GM12891 (cell line): ENCODE measurements at places on chromosomes 7 and 10.

DNA sequence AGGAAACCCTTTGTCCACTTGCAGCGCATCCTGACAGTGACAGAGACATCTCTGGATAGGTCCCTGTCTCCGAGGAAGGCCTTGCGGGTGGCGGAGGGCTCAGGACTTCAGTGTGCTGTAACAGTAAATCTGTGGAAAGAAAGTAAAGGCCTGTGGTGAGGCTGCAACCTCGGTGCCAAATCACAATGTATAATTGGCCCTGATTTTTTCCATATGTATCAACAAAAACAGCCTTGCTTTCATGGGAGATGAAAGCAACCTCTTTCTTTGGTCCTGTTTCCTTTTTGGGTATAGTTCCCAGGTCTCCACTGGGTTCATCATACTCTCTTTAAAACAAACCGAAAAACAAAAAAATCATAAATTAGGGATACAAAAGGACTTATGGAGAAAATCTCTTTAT is 110.9 kb upstream of the BMPER start:
- no peak for DNase-seq

DNA sequence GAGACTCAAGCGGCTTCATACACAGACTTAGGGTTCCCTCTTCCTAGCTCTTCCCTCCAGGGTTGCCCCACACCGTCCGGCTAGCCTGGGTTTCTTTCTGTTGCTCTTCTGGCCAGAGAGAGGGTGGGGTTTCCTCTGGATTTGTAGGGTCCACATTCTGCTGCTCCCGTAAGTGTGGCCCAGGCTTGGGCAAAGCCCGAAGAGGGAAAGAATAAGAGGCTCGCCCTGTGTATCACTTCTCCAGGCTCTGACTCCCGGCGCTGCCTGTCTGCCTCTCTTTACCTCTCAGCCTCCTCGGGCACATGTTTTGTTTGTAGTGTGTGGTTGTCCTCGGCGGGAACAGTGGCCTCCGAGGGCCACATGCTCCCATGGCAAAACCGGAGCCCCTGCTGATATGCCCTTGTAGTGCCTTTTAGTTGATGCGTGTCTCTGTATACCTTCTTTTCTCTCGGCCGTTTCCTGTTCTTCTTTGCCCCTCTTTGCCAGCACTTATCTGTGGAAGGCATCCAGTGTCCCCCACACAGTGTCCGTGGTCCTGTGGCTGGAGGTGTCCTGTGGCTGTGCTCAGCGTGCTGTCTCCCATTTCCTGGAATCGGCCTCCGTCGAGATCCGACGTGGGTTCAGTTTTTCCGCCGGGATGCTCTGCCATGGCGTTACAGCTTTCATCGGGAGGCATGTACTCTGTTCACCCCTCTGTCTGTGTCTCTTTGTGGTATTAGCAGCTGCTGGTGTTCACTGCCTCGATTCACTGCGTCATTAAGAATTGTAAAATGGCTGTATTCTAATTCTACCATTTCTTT is 102.9 kb downstream of the INPP5A start:
- DNase-seq, result no peak

DNA sequence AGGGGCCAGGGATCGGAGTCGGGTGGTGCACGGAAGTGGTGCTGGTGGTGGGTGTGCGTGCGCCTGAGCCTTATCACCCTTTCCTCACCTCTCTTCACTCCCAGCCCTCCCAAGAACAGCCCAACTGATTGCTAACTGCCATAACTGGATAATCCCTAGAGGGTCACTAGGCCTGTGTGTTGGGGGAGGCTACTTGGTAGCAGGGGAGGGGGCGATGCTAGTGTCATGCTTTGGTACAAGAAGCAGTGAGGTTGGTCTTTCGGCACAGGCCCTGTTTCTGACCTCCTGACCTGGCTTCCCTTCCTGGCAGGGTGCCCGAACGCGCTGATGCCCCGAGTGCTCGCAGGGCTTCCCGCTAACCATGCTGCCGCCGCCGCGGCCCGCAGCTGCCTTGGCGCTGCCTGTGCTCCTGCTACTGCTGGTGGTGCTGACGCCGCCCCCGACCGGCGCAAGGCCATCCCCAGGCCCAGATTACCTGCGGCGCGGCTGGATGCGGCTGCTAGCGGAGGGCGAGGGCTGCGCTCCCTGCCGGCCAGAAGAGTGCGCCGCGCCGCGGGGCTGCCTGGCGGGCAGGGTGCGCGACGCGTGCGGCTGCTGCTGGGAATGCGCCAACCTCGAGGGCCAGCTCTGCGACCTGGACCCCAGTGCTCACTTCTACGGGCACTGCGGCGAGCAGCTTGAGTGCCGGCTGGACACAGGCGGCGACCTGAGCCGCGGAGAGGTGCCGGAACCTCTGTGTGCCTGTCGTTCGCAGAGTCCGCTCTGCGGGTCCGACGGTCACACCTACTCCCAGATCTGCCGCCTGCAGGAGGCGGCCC is 652 bp downstream of the KAZALD1 start:
- peak; percentile 66 for DNase-seq

GRCh38 chr7:68309271-68309670 is 1289.0 kb upstream of the AUTS2 start:
- DNase-seq, result no peak

DNA sequence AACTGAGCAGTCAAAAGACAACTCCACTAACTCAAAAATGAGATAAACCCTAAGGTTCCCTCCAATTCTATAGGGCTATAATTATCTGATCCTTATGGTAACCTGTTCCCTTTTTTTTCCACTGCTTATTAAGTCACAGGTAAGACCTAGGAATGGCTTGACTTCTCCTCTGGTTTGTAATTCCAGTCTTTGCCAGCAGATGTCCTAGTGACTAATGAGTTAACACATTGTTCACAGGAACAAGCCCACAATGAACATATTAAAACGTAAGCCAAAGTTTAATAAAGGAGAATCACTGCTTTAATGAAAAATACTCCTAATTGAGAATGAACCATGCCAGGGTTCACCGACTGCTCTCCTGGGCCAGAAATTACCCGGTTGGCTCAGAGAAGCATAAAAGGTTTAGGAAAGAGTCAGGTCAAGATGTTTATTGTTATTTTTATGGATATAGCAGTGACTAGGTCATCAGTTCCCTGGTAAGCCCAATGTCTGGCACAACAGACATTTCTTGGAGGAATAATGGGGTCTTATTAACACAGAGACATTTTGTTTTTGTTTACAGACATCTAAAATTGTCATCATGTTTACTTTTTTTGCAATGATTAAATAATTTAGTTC is 120.1 kb downstream of the ELAPOR2 start:
- no peak for DNase-seq
